ENCODE measurements at places on chromosomes 2 and 18. TPM values are rescaled to one million over a fixed set of nuclear protein-coding genes. Genes with fewer than 3 reads are reported as not detected.

Gene SRD5A2
- total RNA-seq = not detected

DNA sequence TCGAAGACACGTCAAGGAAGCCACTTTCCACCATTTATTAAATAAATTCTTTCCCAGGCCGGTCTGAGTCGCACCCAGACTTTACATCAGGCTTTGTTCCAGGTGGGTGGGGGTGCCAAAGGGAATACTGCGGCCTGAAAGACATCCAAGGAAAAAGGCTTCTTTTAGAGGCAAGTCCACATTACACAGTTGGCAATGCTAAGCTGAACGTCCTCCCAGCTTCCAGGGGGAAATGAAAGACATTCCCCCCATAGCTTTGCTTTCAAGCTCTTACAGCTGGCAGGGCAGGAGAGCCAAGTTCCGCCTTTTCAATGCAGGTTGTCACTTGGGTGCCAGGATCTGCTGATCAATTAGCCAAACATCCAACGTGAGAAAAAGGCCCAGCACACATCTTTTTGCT, 36.5 kb upstream of the PTPN4 start:
- no peak overlapping the region for H3K4me3 ChIP-seq
- H3K27ac ChIP-seq = no peak overlapping the region
- no peaks in the 10 kb centered on the region for H3K36me3 ChIP-seq
- no peaks in the 10 kb centered on the region for H3K27me3 ChIP-seq

GRCh38 chr2:174180726-174181236, 67.6 kb downstream of the OLA1 start:
- H3K27me3 ChIP-seq = no peaks in the 10 kb centered on the region
- no peaks in the 10 kb centered on the region for H3K36me3 ChIP-seq
- no peak overlapping the region for H3K27ac ChIP-seq
- DNase-seq = no peak
- no peak overlapping the region for H3K4me3 ChIP-seq

GRCh38 chr18:77121523-77121922, 11.1 kb downstream of the MBP start:
- peaks cover 4% of the 10 kb centered on the region for H3K36me3 ChIP-seq
- H3K4me3 ChIP-seq = peak overlapping the region; percentile 58
- H3K4me1 ChIP-seq = peaks cover 24% of the 10 kb centered on the region
- H3K27me3 ChIP-seq = no peaks in the 10 kb centered on the region

DNA sequence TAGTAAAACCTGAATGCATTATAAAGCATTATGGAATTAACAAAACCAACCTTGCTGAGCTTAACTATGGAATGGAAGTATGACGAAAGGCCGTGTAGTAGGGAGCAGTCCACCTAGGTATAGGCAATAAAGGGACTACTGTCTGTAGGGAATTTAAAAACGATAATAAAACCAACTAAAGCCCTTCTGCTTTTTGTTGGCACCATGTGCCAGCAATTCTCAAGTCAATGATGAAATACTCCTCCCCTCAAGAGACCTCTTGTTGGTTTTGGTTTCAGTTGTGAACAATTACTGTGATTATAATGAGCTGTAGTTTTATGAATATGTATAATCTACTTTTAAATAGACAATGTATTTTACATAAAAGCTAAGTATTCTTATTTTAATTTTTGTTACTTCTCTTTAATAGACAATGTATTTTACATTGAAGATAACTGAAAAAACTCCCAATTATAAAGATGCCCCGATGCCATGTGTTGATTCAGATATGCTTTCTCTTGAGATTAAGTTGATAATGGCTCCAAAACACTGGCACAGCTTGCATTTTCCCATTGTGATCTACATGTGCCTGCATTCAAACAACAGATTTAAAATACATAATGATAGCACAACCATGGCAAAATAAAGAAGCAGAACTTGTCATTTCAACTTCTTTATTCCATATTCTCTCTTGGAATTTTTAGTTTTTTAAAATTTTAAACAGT, 55.5 kb upstream of the ZDBF2 start:
- H3K27me3 ChIP-seq = no peaks in the 10 kb centered on the region
- peaks cover 18% of the 10 kb centered on the region for H3K4me1 ChIP-seq
- H3K27ac ChIP-seq = no peak overlapping the region
- no peak overlapping the region for H3K4me3 ChIP-seq
- no peak for DNase-seq

DNA sequence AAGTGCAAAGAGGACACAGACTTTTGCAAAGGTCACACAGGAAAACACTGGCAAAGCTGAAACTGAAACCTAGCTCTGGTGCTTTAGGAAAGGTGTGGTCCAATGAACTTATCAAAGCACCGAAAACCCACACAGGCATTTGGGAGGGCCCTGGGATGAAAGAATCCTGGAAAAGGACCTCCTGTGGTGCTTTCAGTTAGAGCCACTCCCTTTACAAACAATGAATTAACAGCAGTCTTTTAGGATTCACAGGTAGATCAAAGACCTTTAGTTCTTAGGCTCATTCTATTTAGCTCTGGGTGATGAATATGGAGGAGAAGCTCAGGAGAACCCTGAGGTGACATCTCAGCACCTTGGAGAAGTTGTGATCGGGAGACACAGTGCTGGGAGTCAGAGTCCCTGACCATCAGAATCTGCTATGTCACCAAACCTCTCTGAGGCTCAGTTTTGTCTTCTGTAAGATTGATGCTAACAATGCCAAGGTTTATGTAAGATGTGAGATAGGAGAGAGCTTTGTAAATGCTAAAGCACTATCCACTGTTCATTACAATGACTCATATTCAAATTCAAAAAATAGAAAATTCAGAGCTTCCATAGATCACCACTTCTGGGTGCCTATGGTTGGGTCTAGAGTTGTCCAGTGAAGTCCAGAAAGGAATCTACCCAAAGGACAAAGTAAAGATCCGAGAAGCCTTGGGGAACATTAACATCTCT, 39.3 kb downstream of the VSNL1 start:
- DNase-seq = no peak
- H3K27me3 ChIP-seq = peaks cover 3% of the 10 kb centered on the region
- no peak overlapping the region for H3K4me3 ChIP-seq
- H3K4me1 ChIP-seq = no peaks in the 10 kb centered on the region

Gene ASB18
- not detected for total RNA-seq

Gene ZFAND2B
- 28.2 TPM for total RNA-seq

DNA sequence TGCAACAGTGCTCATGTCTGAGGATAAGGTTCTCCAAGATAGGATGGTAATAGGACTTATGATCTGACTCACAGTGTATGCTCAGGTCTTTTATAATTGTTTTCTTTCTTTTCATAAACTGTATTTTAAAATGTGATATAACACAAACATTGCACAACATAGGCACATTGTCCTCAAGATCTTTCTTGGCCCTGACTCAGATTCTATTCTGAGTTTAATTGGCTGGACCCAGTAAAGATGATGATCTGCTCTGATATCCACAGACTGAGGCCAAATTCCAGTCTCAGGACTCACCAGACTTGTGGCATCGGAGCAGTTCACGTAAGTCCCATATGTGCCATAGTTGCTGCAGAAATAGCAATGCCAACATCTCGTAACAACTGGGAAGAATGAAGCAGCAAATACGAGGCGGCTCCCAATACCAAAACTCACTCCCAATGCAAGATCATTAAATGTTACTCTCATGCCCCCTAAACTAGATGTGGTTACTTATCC, 448.9 kb upstream of the SLC14A2 start:
- no peak for DNase-seq
- no peak overlapping the region for H3K27ac ChIP-seq
- H3K4me3 ChIP-seq = no peak overlapping the region

DNA sequence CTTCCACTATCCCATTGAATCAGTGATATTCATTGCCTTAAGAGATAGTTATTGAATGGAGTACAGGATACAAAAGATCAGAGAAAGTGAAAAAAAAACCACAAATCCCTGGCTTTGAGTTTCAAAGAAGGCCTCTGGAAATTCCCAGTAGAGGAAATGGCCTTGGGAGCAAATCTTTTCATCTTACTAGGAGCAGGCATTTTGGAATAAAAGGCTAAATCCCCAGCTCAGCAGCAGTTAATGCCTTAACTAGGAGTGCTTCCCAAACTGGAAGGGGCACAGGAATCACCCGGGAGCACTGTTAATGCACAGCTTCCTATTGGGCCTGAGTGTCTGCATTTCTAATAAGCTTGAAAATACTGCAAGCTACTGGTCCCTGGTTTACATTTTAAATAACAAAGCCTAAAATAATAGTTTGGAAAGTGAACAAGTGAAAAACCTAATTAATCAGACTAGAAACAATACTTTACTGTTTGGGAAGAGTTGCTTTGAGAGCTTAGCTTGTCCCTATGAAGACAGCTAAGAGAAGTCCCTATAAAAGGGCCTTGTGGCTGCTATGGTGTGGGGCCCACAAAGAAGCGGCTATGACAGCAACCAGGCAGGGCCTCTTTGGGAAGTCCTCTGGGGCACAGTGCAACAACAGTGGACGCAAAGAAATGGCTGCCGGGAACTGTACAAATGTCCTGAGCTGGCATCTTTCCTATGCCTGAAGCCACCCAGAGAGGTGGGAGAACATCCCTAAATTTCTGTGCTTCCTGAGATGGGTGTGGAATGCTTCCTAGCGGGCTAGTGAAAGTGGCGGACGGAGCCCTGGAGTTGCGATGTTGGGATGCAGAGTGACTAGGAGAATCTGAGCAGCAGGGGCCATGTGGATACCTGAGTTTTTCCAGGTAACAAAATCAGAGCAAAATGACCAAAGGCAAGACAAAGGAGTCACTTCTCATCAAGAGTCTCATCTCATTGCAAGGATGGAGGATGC, 117.1 kb upstream of the KLHL14 start:
- no peaks in the 10 kb centered on the region for H3K36me3 ChIP-seq
- H3K4me3 ChIP-seq = no peak overlapping the region
- H3K27ac ChIP-seq = no peak overlapping the region
- H3K27me3 ChIP-seq = no peaks in the 10 kb centered on the region
- H3K4me1 ChIP-seq = peaks cover 12% of the 10 kb centered on the region

DNA sequence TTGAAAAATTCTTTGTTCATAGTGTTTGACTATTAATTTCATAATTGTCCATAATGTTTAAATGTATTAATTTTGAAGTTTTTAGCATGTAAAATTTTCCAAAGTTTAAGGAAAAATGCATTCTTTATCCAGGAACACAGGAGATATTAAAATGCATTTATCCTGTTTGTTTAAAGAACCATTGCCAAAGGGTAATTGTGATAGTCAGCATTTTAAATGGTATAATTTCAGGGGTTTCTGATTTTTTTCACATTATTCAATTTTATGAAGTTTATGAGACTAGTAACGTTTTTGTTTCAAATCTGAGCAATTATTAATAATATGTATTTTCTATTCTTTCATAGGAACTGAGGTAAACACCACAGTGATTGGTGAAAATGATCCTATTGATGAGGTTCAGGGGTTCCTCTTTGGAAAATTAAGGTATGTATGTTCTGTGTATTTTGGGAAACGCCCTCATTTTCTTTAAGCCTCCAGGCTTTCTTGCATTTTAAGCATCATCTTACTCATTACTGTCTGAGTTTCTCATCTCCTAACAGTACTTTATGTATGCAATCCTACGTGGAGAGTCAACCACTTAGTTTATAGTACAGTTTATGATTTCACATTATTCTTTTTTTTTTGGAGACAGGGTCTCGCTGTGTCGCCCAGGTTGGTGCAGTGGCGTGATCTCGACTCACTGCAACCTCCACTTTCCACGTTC, 25.1 kb downstream of the UGGT1 start:
- H3K36me3 ChIP-seq = peaks cover 9% of the 10 kb centered on the region
- DNase-seq = no peak
- no peaks in the 10 kb centered on the region for H3K4me1 ChIP-seq
- H3K27me3 ChIP-seq = no peaks in the 10 kb centered on the region
- H3K4me3 ChIP-seq = no peak overlapping the region
- no peak overlapping the region for H3K27ac ChIP-seq

Gene LINC00305
- total RNA-seq = not detected

Gene CKAP2L
- total RNA-seq = 9.7 TPM

GRCh38 chr2:49002750-49003149, 151.6 kb downstream of the FSHR start:
- H3K4me1 ChIP-seq = peaks cover 11% of the 10 kb centered on the region
- no peaks in the 10 kb centered on the region for H3K27me3 ChIP-seq
- H3K27ac ChIP-seq = peak overlapping the region; percentile 47
- no peak for DNase-seq
- H3K36me3 ChIP-seq = no peaks in the 10 kb centered on the region
- no peak overlapping the region for H3K4me3 ChIP-seq

DNA sequence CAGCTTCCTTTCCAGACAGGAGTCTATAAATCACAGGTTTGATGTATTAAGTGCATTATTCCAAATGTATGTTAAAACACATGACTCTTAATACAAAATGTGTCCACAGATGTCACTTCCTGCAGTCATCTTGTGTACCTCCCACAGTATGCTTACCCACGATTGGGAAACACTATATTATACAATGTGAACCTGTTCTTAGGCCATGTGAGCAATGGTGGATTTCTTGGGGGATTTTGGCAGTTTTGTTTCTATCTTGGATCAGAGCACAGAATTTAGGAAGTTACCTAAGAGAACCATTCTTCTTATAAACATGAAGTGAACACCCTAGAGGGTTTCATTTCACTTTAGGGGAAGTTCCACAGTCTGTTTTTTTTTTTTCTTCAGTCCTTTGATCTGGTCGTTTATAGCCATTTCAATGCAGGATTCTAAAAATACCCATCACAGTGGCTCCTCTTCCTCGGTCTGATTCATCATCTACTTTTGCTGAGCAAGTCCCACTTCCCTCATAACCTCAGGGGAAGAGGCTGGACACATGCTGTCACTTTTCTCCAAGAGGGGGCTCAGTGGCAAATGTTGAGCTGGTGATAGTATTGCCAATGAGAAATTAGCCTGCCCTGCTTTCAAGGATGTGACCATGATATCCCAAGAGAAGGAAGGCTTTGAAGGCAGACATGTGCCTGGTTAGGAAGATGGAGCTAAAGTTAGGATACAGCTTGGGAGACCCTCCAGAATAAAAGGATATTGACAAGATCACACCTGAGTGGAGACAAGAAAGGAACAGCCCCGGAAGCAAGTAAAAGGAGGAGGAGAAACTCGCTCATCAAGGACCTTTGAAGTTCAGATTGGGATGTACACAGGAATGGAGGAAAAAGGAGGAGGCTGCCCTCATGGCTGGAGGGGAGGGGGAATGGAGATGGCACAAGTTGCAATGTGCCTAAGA, 22.6 kb downstream of the PLEK start:
- H3K36me3 ChIP-seq = no peaks in the 10 kb centered on the region
- no peaks in the 10 kb centered on the region for H3K4me1 ChIP-seq
- peaks cover 30% of the 10 kb centered on the region for H3K27me3 ChIP-seq
- H3K27ac ChIP-seq = no peak overlapping the region

Gene HOXD13
- total RNA-seq = 0.43 TPM

All from type B pancreatic cell (in vitro differentiated cells).